ENCODE measurements at places on chromosomes 1 and 21.

GRCh38 chr1:116262995-116263385, 110.1 kb upstream of the ATP1A1 start:
- no peak for DNase-seq

DNA sequence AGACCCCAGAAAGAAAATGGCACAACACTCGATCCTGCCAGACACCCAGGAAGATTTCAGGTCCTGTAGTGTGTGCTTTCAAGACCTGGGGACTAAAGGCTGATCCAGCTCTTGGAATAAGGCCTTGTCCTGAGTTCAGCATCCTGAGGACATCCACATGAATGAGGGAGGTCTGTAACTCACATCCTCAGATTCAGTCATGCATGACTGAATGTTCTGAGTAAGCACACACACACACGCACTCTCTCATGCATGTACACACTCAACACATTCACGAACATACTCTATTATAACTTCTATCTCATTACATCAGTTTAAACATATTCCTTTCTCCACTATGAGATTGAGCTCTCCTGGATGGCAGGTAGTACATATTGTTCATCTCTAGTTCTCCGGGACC, 273.4 kb upstream of the BEND5 start:
- no peak for DNase-seq

GRCh38 chr21:36504067-36505058, 24.4 kb upstream of the CLDN14 start:
- no peak for DNase-seq

GRCh38 chr1:117580882-117581281, 25.0 kb upstream of the TENT5C start:
- no peak for DNase-seq

- no peak for DNase-seq
These were observed 15.5 kb upstream of the CELA3B start for GRCh38 chr1:21961337-21961736.

DNA sequence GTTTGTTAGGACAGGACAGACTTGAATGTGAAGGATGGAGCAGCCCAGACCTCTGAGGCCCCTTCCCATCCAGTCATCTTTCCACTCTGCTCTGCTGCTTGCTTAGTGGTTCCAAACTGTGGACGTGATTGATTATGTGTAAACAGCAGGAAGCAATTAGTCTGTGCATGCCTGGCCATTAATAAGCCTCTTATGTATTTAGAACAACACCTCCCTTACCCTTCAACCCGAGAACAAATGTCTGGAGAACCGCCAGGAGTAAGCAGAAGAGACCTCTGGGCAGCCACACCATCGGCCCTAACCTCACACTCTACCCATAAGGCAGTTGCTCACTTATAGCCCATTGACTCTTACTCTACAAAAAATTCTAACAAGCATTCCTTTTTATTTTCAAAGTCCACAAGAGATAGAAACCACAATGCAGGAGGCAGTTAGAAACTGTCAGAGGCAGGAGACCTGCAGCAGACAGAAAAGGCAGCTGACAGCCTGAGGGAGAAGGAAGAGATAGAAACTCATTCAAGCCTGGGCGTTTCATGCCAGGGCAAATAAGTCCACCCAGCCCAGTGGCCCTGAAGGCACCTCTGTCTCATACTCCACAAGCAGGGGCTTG, 5.8 kb upstream of the EPHA8 start:
- DNase-seq = no peak

DNA sequence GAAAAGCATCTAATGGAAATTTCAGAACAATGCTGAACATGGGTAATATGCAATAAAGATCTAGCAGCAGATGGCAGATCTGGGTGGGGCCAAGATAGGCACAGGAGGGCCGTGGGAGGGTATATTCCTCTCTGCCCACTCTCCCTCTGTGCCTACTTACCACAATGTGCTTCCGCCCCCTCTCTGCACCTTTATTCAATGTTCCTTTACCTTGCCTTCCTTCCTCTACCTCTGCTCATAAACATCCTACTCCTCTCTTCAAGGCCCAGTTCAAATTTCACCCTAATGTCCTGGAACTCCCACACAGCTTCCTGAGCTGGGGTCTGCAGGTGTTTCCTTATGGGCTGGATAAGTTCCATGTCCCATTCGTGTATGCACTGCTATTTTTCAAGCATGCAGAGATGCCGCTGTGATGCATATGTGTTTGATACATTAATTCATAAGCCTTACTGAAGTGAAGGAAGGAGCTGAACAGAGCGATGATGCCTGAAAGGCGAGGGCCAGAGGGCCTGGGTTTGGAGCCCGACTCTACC, 65.6 kb upstream of the EDEM3 start:
- no peak for DNase-seq

DNA sequence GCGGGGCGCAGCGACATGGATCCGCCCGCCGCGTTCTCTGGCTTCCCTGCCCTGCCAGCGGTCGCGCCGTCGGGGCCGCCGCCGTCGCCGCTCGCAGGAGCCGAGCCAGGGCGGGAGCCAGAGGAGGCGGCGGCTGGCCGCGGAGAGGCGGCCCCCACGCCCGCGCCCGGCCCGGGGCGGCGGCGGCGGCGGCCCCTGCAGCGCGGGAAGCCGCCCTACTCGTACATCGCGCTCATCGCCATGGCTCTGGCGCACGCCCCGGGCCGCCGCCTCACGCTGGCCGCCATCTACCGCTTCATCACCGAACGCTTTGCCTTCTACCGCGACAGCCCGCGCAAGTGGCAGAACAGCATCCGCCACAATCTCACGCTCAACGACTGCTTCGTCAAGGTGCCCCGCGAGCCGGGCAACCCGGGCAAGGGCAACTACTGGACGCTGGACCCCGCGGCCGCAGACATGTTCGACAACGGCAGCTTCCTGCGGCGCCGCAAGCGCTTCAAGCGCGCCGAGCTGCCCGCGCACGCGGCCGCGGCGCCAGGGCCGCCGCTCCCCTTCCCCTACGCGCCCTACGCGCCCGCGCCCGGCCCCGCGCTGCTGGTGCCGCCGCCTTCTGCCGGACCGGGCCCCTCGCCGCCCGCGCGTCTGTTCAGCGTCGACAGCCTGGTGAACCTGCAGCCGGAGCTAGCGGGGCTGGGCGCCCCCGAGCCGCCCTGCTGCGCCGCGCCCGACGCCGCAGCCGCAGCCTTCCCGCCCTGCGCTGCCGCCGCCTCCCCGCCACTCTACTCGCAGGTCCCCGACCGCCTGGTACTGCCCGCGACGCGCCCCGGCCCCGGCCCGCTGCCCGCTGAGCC, 459 bp downstream of the FOXE3 start:
- DNase-seq = no peak

DNA sequence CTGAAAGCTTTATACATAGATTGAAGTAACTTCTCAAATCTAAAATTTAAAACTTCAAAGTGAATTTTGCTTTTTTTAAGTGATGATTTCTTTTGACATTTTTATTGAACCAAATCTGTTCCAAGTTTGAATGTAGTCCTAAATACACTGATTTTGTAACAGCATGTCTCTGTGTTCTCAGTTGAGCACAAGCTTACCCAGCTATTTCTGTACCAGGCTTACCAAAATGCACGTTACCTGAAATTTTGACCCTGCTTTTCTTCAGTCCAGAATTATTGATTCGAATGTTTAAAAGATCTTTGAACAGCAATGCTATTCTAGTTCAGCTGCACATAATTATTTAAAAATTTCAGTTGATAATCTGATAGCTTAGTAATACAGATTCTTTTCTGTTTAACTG, 25.6 kb downstream of the AGO4 start:
- DNase-seq = no peak

DNA sequence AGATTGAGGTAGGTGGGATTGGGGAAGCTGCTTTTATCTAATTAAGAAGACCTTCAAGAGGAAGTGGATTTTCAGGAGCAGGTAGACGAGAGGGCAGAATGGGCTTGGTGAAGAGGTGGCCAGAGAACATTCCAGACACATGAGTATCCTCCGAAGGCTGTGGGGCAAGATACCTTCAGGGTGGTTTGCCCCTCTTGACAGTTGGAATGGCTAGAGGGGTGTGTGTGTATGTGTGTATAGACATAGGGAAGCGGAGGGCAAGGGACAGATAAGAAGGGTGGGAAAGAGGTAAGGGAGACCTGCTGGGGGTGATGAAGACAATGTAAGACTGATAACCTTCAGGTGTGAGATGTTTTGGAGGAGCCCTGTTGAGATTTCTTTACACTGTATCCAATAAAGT, 46.8 kb upstream of the TSPAN2 start:
- DNase-seq = no peak

DNA sequence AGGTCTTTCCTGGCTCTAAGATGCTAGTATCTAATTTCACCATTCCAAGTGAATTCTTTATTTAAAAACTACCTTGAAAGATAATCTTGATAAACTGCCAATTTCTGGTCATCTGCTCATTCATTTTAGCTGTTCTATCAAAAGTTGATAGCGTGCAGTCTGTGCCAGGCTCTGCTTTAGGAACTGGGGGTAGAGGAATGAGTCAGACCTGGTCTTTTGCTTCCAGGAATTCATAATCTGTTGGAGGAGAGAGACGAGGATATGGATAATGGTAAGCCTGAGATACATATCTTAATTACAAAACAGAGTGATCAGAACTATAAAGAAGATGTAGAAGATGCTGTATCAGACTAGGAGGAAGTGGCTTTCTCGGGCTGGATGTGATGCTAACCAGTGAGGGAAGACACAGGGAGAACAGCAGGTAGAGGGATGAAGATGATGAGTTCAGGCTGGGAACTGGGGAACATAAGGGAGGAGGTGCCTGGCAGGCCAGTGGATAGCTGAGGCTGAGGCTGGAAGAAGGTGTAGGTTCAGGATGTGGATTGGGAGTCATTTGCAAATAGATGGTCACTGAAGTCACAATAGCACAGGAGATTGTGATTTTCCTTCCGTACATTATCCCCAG, 12.3 kb upstream of the PHC2 start:
- DNase-seq = no peak

- DNase-seq = no peak
These were observed 36.4 kb upstream of the TRABD2B start for GRCh38 chr1:48033495-48034045.

DNA sequence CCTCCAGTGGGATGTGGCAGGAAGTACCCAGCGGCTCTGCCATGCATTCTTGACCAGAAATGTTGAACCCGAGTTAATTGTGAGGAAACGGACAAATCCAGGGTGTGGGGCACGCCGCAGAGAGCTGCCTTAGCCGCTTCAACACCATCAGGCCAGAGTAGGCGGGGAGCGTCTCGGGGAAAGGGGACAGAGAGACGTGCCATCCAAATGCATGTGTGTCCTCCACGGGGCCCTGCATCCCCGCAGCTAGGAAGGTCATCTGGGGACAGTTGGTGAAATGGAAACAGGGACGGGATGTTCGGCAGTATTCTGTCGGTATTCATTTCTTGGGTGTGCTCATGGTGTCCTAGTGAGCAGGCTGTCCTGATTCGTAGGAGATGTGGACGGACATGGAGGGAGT, 59.1 kb upstream of the TRAPPC10 start:
- no peak for DNase-seq

DNA sequence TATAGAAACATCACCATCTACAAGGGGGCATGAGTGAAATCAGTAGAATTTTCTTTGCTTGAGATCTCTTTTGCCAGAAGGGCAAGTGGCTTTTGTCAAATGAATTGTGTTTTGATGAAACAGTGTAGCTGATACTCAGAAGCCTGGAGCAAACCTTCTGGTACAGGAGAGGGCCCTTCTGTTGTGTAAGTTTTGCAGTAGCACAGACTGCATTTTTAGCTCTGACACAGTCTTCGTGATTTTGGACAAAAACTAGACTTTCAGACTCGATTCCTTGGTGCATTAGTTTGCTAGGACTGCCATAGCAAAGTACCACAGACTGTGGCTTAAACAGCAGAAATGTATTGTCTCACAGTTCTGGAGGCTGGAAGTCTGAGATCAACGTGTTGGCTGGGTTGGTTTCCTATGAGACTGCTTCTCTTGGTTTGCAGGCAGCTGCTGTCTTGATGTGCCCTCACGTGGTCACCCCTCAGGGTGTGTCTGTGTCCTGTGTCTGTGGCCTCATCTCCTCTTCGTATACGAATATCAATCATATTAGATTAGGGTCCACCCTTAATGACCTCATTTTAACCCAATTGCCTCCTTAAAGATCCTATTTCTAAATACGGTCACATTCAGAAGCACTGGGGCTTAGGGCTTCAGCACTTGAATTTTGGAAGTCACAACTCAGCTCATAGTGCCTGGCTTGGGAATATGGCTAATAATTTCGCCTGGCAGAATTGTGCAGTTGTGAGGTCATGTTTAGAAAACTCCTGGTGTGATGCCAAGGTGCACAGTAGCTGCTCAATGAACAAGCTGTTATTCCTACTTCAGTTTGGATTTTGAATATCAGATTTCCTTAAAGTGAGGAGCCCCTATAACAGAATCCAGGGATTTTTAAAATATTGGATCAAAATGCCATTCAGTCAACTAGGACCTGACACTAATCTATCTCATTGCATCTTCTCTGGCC, 21.2 kb upstream of the DISC1 start:
- DNase-seq = no peak
